Hepatocyte (in vitro differentiated cells): ENCODE measurements at places on chromosomes 11 and 22. TPM values are rescaled to one million over a fixed set of nuclear protein-coding genes. Genes with fewer than 3 reads are reported as not detected.

SLC22A8 gene
- not detected in 2 replicates for total RNA-seq

FAM168A gene
- total RNA-seq, result 21.1 and 24.5 TPM in 2 replicates

GRCh38 chr11:12467610-12468009, 90.2 kb downstream of the PARVA start:
- DNase-seq, result no peak

OR52H1 gene
- total RNA-seq, result 0.28 TPM in 1 of 2 replicates, not detected in the other

SLC22A6 gene
- not detected in 2 replicates for total RNA-seq

GRCh38 chr11:57239348-57239747, 2.3 kb upstream of the APLNR start:
- no peak for DNase-seq

- DNase-seq, result no peak
Observed at GRCh38 chr11:1116666-1117390, 40.9 kb upstream of the MUC5AC start.

DNA sequence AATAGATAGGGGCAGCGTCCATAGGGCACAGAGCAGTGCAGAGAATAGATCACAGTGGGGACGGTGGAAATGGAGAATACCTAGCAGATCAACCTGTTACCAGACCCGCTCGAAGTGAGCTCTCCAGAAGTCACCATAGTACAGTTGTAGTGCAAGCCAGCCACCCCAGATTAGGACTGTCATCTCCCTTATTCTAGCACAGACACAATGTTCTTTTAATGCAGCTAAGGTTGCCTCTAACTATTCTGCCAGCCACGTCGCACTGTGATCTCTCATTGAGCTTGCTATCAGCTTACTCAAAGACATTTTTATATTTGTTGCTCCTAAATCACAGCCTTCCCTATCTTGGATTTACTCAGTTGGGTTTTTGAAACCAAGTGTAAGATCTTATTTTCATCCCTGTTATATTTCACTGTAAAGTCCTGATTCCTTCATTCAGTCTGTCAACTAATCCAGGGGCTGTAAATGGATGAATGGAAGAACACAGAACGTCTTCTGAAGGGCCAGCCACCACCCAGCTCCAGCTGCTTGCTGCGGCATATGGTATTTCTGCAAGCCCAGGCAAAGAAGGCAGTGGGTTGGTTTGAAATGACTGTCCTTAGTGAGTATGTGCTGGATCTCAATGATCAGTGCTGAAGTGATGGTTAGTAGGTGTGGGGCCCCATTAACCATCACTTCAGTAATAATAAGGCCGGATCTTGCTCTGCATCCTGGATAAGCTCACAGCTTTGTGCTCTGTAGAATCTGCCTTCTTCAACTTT, 3.4 kb downstream of the PARVA start:
- no peak for DNase-seq

GPHA2 gene
- total RNA-seq, result 2.0 TPM in 1 of 2 replicates, not detected in the other

DNA sequence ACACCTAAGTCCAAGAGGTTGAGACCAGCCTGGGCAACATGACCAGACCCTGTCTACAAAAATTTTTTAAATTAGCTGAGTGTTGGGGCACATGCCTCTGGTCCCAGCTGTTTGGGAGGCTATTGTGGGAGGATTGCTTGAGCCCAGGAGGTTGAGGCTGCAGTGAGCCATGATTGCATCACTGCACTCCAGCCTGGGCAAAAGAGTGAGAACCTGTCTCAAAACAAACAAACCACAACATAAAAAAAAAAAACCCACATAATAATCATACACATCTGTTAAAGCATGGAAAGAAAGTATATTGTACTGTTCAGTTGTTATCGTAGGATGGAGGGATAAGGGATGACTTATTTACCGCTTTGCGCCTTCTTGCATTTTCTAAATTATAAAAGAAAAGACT, 35.9 kb upstream of the GRK2 start:
- no peak for DNase-seq

RIMBP3B gene
- 0.17 TPM in 1 of 2 replicates, not detected in the other for total RNA-seq

KRTAP5-9 gene
- 0.23 TPM in 1 of 2 replicates, not detected in the other for total RNA-seq

DNA sequence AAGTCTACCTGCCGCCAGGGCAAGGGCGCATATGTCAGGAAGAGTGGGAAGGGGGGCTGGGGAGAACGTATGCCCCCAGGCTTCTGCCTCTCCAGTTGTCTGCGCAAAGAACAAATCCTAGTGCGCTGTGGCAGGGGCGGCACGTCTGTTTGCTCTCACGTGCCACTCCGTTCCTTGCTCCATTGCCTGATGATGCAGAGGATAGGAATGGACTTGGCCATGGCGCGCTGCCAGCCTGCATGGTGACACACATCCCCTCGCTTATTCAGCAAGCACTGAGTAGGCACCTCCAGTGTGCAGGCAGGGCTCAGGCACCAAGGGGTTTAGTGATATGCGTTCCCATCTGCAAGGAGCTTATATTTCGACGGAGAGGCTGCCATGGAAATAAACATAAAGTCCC, 45.4 kb upstream of the SLC22A12 start:
- DNase-seq, result no peak

DNA sequence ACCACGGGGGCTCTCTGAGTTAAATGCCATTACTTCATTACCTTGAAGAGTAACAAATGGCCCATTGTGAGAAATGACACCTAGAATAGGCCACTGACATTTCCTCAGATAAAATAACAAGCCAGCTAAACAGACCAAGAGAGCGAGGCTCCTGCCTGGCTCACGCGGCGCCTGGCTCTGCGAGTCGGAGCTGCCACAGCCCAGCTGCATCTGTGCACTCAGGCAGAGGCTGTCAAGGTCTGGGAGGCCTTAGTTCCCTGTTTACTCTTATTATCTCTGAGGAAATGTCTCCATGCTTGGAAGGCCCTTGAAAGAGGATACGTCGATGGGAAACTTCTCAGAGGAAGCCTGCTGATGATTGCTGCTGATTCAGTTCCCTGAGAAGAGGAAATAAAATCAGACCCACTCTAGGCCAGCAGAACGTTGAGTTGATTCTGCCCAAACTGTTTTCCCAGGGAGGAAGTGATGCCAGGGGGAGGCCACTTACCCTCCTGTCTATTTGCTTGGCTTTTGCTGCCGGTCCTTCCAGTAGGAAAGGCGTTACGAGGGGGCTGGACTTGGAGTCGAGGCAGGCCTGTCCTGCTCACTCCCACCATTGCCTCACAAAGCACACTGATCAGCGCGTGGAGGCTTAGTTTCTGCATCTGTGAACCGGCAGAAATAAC, 208.8 kb downstream of the TBC1D22A start:
- peak; percentile 66 for DNase-seq

DNA sequence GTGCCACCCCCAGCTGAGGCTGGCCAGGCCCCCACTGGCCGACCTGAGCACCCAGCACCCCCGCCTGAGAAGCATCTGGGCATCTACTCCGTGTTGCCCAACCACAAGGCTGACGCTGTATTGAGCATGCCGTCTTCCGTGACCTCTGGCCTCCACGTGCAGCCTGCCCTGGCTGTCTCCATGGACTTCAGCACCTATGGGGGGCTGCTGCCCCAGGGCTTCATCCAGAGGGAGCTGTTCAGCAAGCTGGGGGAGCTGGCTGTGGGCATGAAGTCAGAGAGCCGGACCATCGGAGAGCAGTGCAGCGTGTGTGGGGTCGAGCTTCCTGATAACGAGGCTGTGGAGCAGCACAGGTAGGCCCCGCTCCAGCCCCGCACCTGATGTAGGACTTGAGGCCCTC, 4.7 kb downstream of the ZBTB16 start:
- no peak for DNase-seq

- DNase-seq, result no peak
Observed at GRCh38 chr22:27574002-27574366, 227.6 kb downstream of the MN1 start.

GRCh38 chr22:37416827-37417226, 10.5 kb downstream of the ELFN2 start:
- no peak for DNase-seq

DNA sequence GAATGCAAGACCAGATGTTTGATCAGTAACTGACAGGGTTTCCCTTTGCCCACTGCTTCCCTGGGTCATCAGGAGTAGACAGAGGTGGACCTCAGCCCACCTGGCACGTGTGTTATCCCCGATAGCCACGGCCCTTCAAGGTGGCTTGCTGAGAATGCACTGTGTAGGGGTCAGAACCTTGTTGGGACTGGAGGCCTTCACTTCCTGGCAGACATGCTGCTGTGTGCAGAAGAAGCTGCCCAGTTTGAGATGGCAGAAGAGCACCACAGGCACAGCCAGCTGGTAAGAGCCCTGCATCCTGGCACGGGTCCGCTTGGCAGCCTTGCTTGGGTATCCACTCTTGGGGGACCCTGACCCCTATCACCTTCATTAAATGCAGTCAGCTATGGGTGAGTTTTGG, 81.8 kb downstream of the SFI1 start:
- DNase-seq, result no peak

- DNase-seq, result no peak
Observed at GRCh38 chr22:16963189-16963945, 44.7 kb downstream of the GAB4 start.

GRCh38 chr11:35682230-35683173, 19.9 kb downstream of the TRIM44 start:
- DNase-seq, result peak; percentile 47

DNA sequence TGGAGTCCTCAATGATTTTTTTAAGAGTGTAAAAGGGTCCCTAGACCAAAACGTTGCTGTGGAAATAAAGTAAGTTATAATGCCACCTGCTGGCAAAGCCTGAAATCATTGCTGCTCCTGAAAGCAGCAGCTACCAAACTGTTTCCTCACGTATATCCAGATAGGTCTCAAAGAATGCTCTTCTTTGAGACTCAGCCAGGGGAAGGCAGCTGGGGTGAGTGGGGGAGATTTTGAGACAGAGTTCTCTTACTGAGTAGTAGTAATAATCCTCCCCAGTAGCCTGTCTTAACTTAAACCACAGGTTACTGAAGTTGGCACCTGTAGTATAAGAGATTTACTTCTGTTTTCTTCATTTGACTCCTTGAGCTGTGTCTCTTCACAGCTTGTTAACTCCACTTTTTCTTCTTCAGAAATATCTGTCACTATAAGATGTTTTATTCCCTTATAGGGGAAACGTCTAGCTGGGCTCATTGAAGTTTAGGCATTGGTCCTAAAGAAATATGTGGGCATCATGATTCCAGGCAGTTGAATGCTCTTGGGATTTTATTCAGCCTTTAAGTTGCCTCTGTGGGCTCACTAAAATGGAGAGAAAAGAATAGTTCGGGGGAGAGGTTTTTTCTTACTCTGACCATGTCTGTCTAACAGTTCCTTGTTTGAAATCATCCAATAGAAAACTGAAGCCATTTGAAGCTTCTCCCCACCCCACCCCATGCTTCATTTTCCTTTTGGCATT, 77.9 kb downstream of the BTBD10 start:
- peak; percentile 52 for DNase-seq
